Panc1 (cell line): ENCODE measurements at places on chromosomes 16 and 17.

- no peak for DNase-seq
These were observed 660.5 kb downstream of the KCNJ2 start for GRCh38 chr17:70829876-70830275.

DNA sequence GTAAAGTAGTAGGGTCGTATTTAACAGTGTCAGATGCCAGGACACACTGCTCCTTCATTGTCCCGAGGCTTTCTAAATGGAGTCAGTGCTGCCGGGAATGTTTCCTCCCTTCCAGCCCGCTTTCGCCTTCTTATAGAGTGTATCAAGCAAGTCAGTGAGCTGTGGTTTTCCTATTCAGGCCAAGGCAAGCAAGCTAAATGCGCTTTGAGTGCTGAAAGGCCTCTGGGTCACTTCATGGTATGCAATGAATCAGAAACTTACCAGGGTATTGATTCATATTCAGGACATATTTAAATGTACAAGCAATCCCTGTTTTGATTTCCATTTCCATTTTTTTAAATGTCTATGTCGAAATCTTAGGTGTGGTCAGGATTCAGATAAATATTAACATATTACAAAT is 327.9 kb upstream of the SOX9 start:
- peak; percentile 15 for DNase-seq

DNA sequence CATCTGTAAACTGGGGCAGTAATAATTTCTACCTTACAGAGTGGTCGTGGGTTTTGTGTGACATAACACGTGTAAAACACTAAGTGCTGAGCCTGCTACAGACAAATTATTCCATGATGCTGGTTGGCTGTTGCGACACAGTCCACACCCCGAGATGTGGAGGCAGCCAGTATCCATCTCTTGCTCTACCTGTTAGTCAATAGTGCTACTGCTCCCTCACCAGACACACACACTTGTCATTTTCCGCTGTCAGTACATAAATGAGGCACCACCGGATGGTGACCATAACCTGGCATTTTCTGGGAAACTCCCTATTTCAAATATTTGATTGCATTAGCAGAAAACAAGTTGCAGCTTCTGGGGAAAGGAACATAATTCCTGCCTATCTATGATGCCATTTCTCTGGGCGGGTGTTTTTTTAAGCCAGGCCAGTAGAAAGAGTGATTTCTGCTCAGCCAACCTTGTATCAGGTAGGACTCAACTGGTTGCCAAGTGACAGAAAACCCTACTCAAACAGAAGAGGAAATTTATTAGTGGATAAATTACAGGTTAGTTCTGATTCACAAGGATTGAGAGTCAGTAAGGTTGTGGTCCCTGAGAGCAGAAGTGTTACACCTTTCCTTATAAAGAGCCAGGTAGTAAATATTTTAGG is 24.1 kb downstream of the DNAJA2 start:
- DNase-seq, result no peak

DNA sequence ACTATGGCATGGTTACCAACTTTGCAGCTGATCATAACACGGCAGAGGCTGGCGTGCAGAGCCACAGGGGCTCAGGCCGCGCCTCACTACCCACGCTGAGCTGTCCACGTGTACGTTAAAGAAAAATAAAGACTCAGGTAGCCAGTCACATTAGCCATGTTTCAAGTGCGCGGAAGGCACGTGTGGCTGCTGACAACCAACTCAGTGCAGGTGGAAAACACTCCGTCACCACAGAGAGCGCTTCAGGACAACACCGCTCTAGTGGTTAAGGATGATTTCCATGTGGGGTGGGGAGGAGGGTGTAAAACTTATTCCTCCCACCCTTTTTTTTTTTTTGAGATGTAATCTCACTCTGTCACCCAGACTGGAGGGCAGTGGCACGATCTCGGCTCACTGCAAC is 33.8 kb downstream of the ZCCHC14 start:
- no peak for DNase-seq

DNA sequence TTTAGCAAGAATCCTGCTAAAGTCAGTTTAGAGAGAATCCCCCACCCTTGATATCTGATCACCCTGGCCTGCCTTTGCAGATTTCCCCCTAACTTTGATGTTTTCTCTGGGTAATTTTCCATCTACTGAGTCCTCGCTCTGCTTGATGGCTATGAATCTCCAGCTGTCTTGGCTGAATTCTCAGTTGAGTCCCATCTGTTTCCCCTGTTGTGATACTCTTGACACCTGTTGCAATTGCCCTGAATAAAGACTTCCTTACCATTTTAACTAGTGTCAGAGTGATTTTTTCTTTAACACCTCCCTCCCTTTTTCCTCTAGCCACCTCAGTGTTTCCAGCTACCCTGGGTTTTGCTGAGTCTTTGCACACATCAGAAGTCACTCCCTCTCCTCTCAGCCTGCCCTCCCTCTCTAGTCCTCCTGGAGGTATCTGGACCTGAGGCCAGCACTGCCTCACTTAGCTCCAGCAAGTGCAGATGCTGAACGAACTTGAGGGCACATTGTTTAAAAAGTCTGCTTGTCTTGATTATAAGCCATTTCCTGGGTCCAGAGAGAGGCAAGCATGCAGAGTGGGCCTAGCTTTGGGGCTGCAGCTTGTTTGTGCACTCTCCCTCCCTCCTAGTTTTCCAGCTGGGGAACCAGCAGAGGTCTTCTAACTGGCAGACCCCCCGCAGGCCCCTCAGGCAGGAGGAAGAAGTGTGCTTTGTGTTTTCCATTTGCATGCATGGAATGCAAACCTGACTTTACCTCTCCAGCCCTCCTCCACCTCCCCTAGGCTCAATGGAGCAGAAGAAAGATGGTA is 33.2 kb downstream of the SPACA3 start:
- DNase-seq, result no peak

- peak; percentile 36 for DNase-seq
These were observed 22.6 kb downstream of the AKAP1 start for GRCh38 chr17:57107498-57108101.

- DNase-seq, result no peak
These were observed 27.7 kb downstream of the TBC1D16 start for GRCh38 chr17:80007939-80008338.

- DNase-seq, result no peak
These were observed 23.5 kb downstream of the TMC6 start for GRCh38 chr17:78105101-78105500.

DNA sequence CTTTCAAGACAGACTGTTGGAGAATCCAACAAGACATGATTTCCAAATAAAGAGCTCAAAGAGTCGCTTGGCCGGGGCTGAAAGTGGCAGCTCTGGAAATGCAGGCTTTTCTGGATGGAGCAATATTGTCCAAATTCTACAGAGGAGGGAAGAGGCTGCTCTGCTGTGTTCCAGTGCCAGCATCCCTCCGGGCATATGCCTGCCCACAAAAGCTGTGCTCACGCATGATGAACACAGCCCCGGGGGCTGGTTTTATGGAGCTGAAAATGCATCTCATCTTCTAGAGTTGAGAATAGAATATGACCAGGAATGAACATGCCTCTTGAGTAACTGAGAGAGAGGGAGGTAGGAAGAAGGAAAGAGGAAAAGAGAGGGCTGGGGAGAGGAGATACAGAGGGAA is 74.7 kb upstream of the TOX3 start:
- DNase-seq, result no peak

DNA sequence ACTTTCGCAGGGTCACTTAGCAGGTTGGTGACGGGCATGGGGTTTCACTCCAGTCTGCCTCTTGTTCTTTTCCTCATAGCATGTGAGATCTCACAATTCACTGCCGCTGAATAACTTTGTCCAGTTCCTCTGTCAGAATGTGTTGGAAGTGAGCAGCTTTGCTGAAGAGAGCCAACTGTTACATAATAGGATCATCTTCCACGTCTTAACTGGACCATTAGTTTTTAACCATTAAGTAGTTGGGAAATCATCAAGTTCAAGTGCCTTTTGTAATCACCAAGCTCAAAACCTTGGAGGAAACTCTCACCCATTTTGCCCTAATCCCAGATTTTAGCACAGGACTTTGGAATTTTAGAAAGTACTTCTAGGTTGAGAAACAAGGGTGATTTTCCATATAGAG is 290.6 kb downstream of the WWOX start:
- DNase-seq, result no peak

DNA sequence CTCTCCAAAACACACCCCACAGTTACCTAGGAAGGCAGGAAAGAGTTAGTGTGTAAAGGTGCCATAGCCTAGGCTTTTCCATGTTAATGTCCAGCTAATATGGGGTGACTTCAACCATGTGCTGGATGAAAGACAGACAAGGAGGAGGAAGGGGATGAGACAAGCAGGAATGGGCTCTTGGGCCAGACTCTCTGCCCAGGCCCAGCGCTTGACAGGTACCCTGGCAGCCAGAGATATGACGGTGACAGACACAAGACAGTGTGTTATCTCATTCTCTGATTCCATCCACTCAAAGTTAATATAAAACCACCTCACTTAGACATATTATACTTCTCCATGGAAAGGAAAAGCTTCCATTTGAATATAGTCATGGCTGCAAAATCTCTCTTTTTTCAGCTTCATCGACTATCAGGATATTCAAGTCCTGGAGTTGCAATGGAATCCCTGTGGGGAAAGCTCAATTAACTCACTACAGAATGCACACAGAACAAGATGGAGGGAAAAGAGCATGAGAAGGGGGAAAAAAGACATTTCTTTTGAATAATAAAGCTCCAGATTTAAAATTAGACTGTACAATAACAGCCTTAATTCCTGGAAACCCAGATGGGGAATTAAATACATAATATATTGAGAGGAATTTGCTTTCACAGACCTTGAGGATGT is 596.7 kb downstream of the TOX3 start:
- DNase-seq, result no peak

DNA sequence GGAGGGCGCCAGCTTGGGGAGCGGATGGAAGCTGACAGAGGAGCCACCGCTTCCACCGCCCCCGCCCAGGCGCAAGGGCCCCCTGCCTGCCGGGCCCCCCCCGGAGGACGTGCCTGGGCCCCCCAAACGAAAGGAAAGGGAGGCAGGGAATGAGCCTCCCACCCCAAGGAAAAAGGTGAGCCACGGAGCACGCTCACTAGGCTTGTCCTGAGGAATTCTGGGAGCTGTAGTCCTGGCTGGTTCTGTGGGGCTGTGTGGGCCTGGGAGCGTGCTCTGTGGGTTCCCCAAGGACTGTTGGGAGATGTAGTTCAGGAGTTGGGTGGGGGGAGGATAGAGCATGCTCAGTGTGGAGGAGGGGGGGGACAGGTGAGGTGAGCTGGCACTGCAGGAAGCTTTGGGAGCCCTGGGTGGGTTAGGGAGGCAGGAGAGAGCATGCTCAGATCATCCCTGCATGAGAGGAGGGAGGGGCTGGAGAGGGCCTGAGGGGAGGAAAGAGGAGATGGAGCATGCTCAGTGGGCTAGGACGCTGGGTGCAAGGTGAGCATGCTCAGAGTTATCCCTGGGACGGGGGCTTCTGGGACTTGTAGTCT is 4.5 kb downstream of the FBXL19 start:
- no peak for DNase-seq

DNA sequence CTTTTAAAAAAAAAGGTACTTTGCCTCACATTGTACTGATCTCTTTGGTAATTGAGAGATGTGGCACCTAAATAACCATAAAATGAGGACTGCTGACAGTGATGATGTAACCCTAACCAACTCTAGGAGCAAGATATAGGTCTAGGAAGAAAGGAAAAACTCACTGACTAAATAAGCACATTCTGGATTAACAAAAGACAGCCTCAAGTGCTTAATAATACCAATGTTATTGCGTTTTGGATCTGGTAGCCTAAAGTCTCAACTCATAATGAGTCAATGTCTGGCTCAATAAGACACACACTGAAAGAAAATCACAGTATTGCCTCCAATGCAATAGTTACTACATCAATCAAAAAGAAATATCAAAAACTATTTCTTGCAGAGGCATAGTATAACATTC is 3.0 kb downstream of the ERN1 start:
- no peak for DNase-seq

DNA sequence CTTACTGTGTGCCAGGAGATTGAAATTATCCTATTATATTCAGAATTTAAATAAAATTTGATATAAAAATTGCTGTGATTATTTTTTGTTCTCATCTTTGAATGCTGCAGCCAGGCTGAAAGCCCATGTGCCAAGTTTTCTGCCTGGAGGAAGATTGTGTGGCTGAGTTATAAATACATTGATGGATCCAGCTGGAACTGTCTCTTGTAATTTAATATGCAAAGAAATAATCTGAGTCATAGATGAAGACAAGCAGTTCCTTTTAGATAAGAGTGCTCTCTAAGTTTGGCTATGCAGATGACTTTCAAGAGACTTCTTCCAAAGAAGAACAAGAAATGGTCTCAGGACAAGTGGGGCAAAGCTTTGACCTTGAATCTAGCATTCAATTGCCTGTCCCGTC is 871.0 kb downstream of the CDH11 start:
- no peak for DNase-seq

- no peak for DNase-seq
These were observed 49.7 kb upstream of the SALL1 start for GRCh38 chr16:51200793-51201192.

DNA sequence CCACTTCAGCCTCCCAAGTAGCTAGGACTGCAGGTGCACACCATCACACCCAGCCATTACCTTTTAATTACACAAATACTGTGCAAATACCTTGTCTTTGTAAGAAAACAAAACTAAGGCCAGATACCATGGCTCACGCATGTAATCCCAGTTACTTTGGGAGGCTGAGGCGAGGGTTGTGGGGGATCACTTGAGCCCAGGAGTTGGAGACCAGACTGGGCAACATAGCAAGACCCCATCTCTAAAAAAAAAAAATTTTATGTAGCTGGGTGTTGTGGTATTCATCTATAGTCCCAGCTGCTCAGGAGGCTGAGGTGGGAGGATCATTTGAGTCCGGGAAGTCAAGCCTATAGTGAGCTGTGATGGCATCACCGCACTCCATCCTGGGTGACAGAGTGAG is 151.6 kb downstream of the CLEC16A start:
- no peak for DNase-seq

GRCh38 chr17:13351046-13351445 is 250.7 kb downstream of the HS3ST3A1 start:
- DNase-seq, result no peak

DNA sequence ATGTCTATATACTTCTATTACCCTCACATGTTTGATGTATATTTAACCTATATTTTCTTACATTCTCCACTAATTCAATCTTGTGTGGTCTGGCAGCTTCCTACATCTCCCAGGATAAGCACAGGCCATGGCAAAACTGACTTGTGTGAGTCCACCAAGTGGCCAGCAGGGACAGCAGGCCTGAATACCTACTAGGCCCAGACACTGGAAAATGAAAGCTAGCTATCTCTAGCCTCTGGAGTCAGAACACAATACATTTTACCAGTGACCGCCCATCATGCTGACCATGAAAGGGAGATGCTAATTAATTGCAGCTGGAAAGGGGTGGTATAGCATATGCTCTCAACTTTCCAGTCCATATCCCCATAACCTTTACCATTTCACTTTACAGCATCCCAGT is 132.3 kb downstream of the PCTP start:
- no peak for DNase-seq

DNA sequence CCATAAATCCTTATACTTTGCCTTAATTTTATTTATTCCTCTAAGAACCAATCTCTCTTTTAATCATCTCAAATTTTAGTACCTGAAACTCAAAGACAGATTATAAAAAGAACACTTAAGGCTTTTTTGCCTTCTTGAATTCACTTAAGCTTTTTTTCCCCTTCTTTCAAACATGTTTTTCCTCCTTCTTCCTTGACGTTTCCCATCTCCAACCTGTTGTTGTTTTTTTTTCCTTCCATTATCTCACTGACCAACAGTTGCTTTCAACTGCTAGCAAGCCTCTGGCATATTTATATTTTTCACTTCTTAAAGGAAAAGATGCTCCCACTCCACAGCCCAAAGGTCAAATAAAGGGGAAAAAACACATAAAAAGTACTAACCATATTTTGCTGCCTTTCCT is 32.2 kb downstream of the SPOP start:
- DNase-seq, result no peak
